ENCODE measurements at places on chromosomes 1 and 21. TPM values are rescaled to one million over a fixed set of nuclear protein-coding genes. Genes with fewer than 3 reads are reported as not detected.

Gene MCOLN3
- 2.7 TPM for total RNA-seq

Gene KRTAP19-3
- total RNA-seq: not detected

Gene OLIG2
- 3.8 TPM for total RNA-seq

Gene JMJD4
- 41.9 TPM for total RNA-seq

Gene C21orf58
- total RNA-seq: 14.3 TPM

Gene AADACL3
- not detected for total RNA-seq

Gene STUM
- not detected for total RNA-seq

Gene TMEM269
- total RNA-seq: 0.03 TPM

Gene KRTAP20-2
- not detected for total RNA-seq

Gene DNAJC28
- total RNA-seq: 0.37 TPM

Gene S100A8
- not detected for total RNA-seq

Gene FDPS
- 212 TPM for total RNA-seq

Gene SLC9C2
- not detected for total RNA-seq

Gene FCRL5
- total RNA-seq: not detected

Gene RORC
- total RNA-seq: not detected

Gene TBX19
- 0.98 TPM for total RNA-seq

Gene USH2A
- 0.03 TPM for total RNA-seq

Gene SLC37A1
- total RNA-seq: 2.3 TPM

Gene KCNE2
- not detected for total RNA-seq

Gene ACKR1
- not detected for total RNA-seq

Gene GUCA2A
- not detected for total RNA-seq

Gene OR2T6
- not detected for total RNA-seq

Gene PEAR1
- 0.49 TPM for total RNA-seq

Gene ATP1A2
- total RNA-seq: not detected
